Activated naive CD4-positive, alpha-beta T cell treated with Interleukin-2 at 50 U/mL for 16 hours (primary cell): ENCODE measurements at places on chromosomes 16 and 17.

- DNase-seq, result no peak
Observed at GRCh38 chr17:7380321-7380720, 568 bp upstream of the TNK1 start.

DNA sequence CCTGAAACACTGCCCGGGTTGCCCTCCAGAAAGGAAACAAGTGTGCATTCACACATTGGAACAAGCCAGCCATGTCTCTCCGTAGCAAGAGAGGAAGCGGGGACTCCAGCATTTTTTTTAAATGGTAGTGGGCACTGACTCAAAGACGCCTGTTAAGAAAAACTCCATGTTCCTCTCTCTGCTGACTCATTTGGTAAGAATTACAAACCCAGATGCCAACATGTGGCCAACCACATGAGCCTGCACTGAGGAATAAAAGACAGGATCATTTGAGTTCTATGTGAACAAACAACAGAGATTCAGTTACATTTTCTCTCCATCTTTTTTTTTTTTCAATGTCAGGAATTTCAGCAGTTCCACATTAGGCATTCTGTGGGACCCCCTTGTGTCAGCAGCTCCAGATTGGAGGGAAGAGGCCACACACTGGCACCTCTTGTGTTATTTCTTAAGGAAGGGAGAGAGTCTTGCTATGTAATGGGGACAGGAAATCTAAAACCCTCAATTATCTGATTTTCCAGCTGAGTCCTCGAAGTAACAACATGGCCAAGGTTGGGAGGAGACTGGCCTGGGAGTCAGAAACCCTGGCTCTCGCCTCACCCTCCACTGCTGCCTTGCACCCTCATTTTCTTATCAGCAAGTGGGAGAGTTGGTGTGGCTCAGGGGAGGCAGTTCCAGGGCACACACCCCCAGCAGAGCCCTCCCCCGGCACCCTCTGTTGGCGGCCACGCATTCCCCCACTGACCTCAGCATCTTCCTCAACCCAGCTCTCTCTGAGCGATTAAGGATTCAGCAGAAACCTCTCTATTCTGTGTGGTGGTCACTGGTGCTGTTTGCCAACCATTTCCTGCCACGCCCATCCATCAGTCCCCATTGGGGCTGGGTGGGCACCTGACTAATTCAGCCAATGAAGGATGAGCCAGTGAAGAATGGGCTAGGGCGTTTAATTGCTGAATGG, 173.0 kb downstream of the FOXL1 start:
- no peak for DNase-seq

GRCh38 chr16:4179020-4179419, 62.8 kb upstream of the ADCY9 start:
- DNase-seq, result no peak

DNA sequence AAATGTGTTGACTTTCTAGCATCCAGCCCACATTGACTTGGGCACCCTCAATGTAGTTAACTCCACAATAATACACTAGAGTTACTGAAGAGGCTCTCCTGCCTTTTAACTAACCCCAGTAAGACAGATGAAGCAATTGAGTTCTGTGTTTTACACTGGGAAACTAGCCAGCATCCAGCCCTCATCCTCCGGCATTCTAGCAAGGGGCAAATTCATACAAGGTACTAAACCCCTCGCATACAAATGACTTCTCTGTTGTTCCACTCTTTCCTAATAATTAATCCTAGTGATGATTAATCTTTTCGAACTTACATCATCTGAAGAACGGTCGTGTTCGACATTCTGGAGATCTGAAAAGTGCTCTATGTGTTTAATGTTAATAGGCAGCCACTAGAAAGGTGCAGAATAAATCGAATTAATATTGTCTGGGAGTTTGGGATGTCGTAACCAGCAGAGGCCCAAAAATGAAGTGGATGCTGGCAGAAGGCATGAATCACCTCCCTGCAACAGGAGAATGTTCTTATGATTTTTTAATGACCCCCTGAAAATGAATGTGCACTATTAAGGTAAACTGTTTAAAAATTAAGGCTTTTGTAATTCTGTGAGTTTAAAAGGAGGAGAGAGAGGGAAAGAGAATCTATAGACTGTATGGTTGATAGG, 249.4 kb downstream of the SNX29 start:
- no peak for DNase-seq

DNA sequence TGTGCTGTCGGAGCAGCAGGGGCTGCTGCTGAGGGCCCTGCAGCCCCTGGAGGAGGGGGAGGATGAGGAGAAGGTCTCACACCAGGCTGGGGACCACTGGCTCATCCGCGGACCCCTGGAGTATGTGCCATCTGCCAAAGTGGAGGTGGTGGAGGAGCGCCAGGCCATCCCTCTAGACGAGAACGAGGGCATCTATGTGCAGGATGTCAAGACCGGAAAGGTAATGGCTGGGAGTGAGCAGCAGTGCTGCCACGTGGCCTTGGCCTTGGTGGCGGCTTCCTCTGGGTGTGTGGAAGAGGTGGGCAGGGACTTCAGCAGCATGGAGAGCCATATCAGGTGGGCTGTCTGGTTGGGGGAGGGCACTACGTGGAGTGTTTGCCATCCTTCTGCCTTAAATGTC, 20.0 kb downstream of the MVP start:
- DNase-seq, result no peak

DNA sequence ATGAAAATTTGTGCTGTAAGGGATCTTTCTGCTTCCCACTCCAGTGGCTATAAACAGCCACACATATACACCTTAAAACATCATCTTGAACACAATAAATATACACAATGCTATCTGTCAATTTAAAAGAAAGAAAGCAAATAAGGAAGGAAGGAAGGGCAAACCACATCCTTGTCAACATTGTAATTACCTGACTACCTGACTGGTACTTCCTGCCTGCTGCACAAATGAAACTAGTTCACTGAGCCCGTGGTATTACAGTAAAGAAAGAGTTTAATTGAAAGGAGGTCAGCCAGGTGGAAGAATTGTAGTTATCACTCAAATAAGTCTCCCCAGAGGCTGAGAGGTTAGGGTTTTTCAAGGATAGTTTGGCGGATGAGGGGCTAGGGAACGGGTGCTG, 344.4 kb upstream of the ASIC2 start:
- no peak for DNase-seq

DNA sequence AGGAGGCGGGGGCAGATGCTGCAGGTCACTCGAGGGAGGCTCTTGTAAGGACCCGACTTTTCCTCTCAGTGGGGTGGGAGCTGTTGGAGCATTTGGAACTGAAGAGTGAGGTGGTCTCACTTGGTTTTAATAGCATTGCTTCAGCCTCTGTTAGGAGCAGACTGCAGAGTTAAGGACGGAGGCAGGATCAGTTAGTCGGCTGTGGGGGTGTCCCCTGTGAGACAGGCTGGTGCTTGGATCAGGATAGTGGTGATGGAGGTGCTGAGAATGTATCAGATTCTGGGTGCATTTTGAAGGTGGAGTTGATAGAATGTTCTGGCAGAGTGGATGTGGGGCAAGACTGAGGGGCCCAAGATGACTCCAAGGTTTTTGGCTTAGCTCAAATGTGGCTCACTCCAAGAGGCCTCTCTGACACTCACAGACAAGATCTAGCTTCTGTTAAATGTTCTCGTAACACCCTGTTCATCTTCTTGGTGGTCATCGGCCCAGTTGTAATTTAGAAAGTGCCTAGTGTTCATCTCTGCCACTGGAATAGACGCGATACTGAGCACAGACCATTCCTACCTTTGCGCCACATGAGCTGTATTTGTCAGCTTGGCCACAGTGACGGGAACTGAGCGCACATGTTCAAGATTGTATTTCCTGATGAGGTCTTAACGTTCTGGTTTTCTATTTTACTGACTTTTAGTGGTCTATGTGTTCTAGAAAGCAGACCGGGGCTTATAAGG, 7.5 kb downstream of the LCMT1 start:
- no peak for DNase-seq

GRCh38 chr17:71111934-71112333, 942.6 kb downstream of the KCNJ2 start:
- DNase-seq, result no peak

- DNase-seq, result no peak
Observed at GRCh38 chr16:25063865-25064264, 47.7 kb upstream of the LCMT1 start.

DNA sequence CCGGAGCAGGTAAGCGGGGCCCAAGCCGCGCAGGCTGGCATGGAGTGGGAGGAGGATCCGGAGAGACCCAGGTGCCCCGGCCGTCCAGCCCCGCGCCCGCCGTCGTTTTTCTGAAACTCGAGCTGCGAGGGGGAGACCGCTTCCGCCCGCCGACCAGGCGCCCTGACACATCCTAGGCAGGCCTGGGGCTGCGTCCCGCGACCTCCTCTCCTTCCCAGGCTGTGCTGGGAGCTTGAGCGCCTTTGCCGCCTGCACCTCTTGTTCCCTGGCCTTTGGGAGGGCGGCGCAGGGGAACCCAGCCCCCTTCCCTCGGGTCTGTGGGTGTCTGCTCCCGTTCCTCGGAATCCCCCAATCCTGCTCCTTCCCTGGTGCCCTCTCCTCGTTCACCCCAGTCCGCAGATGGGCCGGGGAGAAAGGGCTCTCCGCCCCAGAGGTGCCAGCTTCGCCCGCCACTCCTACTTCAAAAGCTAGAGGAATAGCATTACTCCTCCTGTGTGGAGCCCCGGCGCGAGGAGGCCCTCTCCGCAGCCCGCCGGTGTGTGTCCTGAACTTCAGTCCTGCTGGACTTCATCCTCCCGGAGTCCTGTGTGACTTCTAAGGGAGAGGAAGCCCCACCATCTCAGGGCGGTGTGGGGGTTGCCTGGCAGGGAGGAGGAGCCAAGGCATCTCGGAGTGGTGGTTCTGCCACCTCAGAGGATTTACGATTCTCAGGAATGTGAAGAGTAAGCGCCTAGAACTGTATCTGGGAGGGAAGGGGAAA, 1.0 kb downstream of the NHERF1 start:
- DNase-seq, result peak; percentile 56

DNA sequence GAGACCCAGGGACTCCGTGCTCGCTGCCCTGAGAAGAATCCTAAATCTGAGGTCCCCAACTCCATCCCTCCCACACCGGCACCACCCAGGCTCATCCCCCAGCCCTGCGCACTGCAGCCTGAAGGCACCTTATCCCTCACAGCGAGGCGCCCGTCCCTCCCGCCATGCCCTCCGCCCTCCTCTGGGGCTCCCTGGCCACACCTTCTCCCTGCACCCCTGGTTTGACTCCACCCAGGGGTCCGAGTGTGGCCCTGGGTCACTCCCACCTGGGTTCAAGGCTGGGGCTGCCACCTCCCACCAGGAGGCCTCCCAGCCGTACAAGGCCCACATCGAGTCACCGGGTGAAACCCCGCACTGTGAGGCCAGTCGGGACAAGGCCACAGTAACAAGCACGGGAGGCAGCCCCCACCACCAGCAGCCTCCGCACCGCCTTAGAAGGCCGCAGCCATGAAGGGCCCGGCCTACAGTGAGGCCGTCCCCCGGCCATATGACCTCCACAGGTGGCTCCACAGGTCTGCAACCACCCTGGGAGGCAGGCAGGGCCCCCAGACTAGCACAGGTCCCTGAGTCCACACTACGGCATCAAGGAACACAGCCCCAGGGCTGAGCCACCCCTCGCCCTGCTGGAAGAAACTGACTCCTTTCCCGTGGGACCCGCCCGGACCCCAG, 8.3 kb downstream of the HAGH start:
- no peak for DNase-seq

- no peak for DNase-seq
Observed at GRCh38 chr17:44901411-44901921, 2.2 kb upstream of the EFTUD2 start.

DNA sequence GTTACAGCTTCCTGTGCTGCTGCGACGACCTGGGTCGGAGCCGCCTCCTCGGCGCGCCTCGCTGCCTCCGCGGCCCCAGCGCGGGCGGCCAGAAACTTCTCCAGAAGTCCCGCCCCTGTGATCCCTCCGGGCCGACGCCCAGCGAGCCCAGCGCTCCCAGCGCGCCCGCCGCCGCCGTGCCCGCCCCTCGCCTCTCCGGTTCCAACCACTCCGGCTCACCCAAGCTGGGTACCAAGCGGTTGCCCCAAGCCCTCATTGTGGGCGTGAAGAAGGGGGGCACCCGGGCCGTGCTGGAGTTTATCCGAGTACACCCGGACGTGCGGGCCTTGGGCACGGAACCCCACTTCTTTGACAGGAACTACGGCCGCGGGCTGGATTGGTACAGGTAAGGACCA, 746 bp downstream of the HS3ST2 start:
- DNase-seq, result no peak

DNA sequence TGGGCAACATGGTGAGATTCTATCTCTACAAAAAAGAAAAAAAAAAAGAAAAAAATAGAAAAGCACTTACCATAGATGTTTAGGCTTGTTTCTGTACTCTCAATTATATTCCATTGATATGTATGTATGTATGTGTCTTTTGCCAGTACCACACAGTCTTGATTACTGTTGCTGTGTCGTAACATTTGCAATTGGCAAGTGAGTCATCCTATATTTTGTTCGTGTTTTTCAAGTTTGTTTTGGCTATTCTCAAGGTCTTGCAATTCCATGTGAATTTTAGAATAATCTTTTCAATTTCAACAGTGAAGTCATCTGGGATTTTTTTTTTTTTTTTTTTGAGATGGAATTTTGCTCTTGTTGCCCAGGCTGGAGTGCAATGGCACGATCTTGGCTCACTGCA, 19.3 kb downstream of the SPECC1 start:
- DNase-seq, result no peak

- no peak for DNase-seq
Observed at GRCh38 chr17:75636381-75637142, 3.3 kb downstream of the SMIM5 start.

DNA sequence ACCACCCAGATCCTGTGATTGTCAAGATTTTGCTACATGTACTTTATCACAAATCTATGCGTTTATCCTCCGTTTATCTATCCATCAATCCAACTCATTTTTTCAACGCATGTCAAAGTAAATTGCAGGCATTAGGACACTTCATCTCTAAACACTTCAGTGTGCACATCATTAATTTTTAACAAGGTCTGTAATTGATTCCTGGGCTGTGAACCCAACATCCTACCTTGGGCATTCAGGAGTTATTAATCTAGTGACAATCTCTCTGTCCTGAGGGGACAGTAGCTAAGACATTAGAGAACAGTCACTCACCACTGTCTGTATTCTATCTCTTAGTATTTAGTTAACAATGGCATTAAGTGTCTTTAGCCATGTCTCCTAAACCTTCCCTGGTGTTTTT, 264.7 kb downstream of the SOX9 start:
- DNase-seq, result no peak

- DNase-seq, result peak; percentile 5
Observed at GRCh38 chr16:56789360-56789759, 59.4 kb downstream of the NUP93 start.
